ENCODE measurements at places on chromosomes 6 and 20. TPM values are rescaled to one million over a fixed set of nuclear protein-coding genes. Genes with fewer than 3 reads are reported as not detected.

Gene SERPINB6
- 105 TPM for polyA plus RNA-seq

Gene ID1
- 436 TPM for polyA plus RNA-seq

Gene CRISP3
- 3.1 TPM for polyA plus RNA-seq

Gene E2F1
- polyA plus RNA-seq, result 1.3 TPM

Gene GSTA4
- 18.1 TPM for polyA plus RNA-seq

Gene TCP11
- polyA plus RNA-seq, result not detected

Data from adipose tissue (tissue), 3 donors.